ENCODE measurements at places on chromosomes 5 and 9. TPM values are rescaled to one million over a fixed set of nuclear protein-coding genes. Genes with fewer than 3 reads are reported as not detected.

The SPINK13 gene
- not detected for total RNA-seq

The PRRX2 gene
- not detected for total RNA-seq

The STKLD1 gene
- total RNA-seq = 0.77 TPM

The SH3GLB2 gene
- 57.7 TPM for total RNA-seq

The GABRA6 gene
- not detected for total RNA-seq

The HARS1 gene
- total RNA-seq = 82.2 TPM

The TRAF1 gene
- total RNA-seq = 164 TPM

The CDH6 gene
- total RNA-seq = not detected

The STK32A gene
- not detected for total RNA-seq

The TSC1 gene
- 45.4 TPM for total RNA-seq

The TMEFF1 gene
- total RNA-seq = not detected

The MYOT gene
- not detected for total RNA-seq

The TEK gene
- not detected for total RNA-seq

The MLANA gene
- total RNA-seq = not detected

The PLAC8L1 gene
- 0.45 TPM for total RNA-seq

The LCN1 gene
- not detected for total RNA-seq

The CFAP157 gene
- total RNA-seq = 0.13 TPM

The TRIM7 gene
- 2.7 TPM for total RNA-seq

The SLC34A1 gene
- total RNA-seq = 1.1 TPM

The EXOC3 gene
- 78.3 TPM for total RNA-seq

The ADGRV1 gene
- 0.74 TPM for total RNA-seq

The PIP5K1B gene
- 0.37 TPM for total RNA-seq

The IL4 gene
- not detected for total RNA-seq

The IGFBPL1 gene
- total RNA-seq = not detected

The ELAVL2 gene
- total RNA-seq = not detected

The ZBED3 gene
- 0.04 TPM for total RNA-seq

The ORM1 gene
- total RNA-seq = not detected

The COL15A1 gene
- total RNA-seq = 0.82 TPM

The CMBL gene
- total RNA-seq = 0.80 TPM

The ARID3C gene
- 0.42 TPM for total RNA-seq

The GARNL3 gene
- 5.1 TPM for total RNA-seq

The FBP1 gene
- 0.50 TPM for total RNA-seq

The TAF1L gene
- not detected for total RNA-seq

The PLPP1 gene
- 9.7 TPM for total RNA-seq

The AHRR gene
- 78.1 TPM for total RNA-seq

The UGT3A2 gene
- total RNA-seq = not detected

Data from activated T-helper 17 cell treated with anti-CD3 and anti-CD28 coated beads, Interleukin-2, amount 50 U/mL, for 72 hours (primary cell).